HL-60 (cell line): ENCODE measurements at places on chromosomes 16 and 17.
A peak's percentile ranks its signal among the peaks of the same experiment; 100 is the strongest.

GRCh38 chr17:50147841-50148225 lies 2.6 kb downstream of the PPP1R9B start:
- DNase-seq: no peak

DNA sequence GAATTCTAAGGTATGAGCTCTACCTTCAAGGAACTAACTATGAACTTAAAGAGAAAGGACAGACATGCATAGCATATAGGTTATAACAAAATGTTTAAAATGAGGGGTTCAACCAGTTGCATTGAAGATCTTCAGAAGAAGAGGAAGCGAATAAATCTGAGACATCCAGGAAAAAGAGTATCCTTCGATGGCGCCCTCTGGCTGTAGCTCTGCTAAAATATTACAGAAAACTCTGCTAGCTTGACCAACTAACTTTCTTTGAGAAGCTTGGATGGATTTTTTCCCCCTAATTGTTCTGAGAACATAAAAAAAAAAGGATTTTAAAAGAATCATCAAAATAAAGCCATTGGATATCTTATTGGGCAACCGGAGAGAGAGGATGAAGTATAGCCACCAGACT lies 659.9 kb upstream of the SOX9 start:
- DNase-seq: peak; percentile 21

GRCh38 chr17:6485646-6486412 lies 41.6 kb downstream of the PIMREG start:
- no peak for DNase-seq

DNA sequence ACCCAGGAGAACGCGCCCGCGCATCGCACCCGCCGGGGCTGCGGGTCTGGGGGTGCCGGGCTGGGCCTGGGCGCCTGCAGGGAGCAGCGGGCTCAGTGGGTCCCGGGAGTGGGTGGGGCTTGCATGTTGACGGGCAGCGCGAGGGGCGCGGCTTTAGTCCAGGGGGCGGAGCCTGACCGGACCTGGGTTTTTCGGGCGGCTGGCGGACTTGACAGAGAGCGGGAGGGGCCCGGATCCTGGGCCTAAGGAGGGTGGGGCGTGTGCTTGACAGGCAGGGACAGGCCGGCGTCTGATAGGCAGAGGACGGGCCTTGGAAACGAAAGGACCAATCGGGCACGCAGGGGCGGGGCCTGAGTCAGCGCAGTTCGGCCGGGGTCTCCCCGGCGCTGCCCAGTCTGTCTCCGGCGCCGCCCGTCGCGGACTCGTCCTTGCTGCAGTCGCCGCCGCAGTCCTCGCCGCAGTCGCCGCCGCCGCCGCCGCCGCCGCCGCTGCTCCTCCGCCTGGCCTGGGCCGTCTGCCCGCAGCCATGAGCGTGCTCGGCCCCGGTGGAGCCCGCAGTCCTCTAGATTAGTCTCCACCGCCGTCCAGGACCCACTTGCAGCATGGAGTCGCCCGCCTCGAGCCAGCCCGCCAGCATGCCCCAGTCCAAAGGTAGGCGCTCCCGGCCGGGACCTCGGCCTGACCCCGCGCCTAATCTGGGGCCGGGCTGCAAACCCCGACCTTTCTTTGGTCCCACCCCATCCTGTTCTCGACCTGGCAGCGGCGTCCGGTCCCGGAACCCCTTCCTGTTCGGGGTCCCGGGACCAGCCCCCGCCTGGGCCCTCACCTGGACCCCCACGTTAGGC lies at the start of gene MAP2K3:
TSS of gene MAP2K3 (plus strand) at position 393 of the 845 bp plus-strand sequence. CDS start at position 603, 210 bp downstream.
- DNase-seq: peak; percentile 99

- DNase-seq: no peak
Observed at GRCh38 chr16:13660807-13661206, 259.1 kb upstream of the ERCC4 start.
